ENCODE measurements at places on chromosomes 7 and 10.

GRCh38 chr7:24971333-24972165 is 8.4 kb downstream of the OSBPL3 start:
- peak; percentile 28 for DNase-seq

GRCh38 chr7:73577627-73578341 is 595 bp downstream of the TBL2 start:
- no peak for DNase-seq

GRCh38 chr10:63563623-63564022 is 42.4 kb downstream of the REEP3 start:
- DNase-seq, result no peak

DNA sequence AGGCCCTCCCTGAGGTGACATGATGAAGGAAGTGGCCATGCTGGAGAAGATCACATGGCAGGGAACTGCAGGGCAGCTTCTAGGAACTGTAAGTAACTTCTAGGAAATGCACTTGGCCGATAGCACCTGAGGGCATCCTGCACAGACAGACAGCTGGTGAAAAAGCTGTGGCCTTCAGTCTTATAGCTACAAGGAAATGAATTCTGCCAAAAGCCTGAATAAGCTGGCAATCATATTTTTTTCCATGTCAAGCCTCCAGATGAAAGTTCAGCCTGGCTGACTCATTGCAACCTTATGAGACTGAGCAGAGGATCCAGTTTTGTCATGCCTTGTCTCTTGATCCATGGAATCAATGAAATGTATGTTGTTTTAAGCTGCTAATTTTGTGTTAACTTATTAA is 91.1 kb upstream of the CACNA2D1 start:
- DNase-seq, result no peak

GRCh38 chr10:7445474-7446185 is 34.8 kb upstream of the SFMBT2 start:
- no peak for DNase-seq

- DNase-seq, result no peak
Measured at GRCh38 chr10:84822931-84823630, 494.7 kb downstream of the CCSER2 start.

DNA sequence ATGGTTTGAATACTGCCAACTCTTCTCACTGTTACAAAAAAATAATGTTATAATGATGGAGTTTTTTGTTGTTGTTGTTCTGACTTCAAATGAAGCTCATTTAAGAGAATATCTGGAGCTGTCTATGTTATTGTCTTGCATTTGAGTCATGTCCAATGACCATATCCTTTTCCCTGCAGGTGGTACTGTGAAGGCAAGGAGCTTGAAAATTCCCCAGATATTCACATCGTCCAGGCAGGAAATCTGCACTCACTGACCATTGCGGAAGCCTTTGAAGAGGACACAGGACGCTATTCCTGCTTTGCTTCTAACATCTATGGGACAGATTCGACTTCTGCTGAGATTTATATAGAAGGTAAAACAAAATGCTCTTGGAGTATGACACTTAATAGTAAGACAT is 33.5 kb downstream of the MYPN start:
- no peak for DNase-seq

GRCh38 chr10:92342796-92343195 is 51.8 kb downstream of the MARCHF5 start:
- no peak for DNase-seq

- DNase-seq, result no peak
Measured at GRCh38 chr7:143884241-143884968, 17.6 kb downstream of the TCAF1 start.

DNA sequence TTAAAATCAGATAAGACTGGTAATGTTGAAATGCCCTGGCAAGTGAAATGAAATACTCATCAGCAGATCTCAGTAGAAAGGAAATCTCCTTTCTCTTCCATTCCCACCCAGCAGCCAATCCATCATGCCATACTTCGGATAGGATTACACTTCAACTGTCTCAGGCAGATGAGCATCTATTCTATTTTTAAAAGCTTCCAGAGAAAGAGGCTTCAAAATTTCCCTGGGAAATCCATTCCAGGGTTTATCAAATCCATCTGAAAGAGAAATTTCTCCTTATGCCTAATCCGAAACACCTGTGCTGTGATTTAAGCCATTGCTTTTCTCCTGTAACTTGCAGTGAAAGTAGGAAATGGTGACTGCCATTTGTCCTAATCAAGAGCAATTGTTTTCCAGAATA is 60.4 kb upstream of the RAPGEF5 start:
- DNase-seq, result no peak

DNA sequence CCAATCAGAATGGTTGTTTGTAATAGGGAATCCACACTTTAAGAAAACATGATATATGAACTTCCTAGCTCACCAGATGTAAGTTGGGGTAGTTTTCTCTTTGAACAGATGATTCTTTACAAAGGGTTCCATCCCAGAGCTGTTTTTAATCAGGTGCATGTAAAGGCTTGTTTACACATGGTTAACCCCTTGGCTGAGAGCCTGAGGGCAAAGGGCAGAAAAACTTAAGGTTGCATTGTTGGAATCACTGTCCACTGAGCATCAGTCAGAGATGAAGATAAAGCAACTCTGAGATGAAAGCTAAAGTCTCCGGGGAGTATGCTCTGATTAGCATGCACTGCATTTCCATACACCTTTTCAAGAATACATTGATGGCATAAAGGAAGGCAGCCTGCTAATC is 518.2 kb downstream of the SORCS3 start:
- no peak for DNase-seq

GRCh38 chr7:151039850-151040548 is 8.3 kb upstream of the ASIC3 start:
- DNase-seq, result no peak

- DNase-seq, result no peak
Measured at GRCh38 chr10:124252097-124252715, 158.8 kb upstream of the CHST15 start.

DNA sequence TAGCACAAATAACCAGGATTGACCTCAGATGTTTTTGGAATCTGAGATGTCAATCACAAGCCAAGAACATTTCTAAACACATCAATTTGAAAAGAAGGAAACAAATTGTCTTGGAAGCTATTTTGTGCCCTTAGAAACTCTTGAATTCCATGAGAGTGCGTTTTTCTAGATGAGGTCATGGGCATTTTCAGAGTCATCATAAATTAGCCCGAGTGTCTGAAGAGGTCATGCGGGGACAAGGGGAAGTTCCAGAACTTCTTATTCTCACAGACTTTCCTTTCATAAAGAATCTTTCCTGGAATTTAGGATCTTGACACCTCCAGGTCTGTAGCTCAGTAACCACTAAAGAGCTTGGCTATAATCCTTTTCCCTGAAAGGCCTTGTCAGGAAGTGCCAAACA is 28.2 kb downstream of the IL2RA start:
- DNase-seq, result no peak

GRCh38 chr10:93710333-93710909 is 8.0 kb upstream of the FRA10AC1 start:
- DNase-seq, result no peak

GRCh38 chr7:112152186-112152585 is 54.0 kb downstream of the DOCK4 start:
- DNase-seq, result no peak

- DNase-seq, result no peak
Measured at GRCh38 chr10:63241841-63242281, 108.7 kb downstream of the NRBF2 start.

- no peak for DNase-seq
Measured at GRCh38 chr10:79387466-79387973, 40.3 kb downstream of the PPIF start.

GRCh38 chr10:124385627-124386185 is 33.0 kb downstream of the OAT start:
- no peak for DNase-seq

GRCh38 chr7:27133409-27134231 is 3.1 kb upstream of the HOXA4 start:
- no peak for DNase-seq

- no peak for DNase-seq
Measured at GRCh38 chr10:79627075-79627474, 16.3 kb downstream of the SFTPA1 start.

DNA sequence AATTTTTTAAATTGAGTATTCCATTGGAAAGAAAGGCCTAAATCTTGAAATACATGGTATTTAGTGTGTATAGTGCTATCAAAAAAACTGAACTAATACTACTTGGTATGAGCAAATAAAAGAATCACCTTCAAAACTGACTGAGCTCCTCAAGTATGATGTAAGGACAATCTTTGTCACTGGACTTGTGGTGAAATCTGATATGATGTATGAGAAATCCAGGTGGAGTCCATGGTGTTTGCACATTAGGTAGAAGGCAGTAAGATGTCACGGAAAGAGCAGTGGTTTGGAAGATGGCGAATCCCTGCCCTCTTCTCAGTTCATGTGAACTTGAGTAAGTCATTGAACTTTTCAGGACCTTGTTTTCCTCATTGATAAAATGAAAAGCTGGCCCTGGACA is 62.1 kb upstream of the COL1A2 start:
- DNase-seq, result no peak

- no peak for DNase-seq
Measured at GRCh38 chr10:6912929-6913328, 332.9 kb upstream of the PRKCQ start.

DNA sequence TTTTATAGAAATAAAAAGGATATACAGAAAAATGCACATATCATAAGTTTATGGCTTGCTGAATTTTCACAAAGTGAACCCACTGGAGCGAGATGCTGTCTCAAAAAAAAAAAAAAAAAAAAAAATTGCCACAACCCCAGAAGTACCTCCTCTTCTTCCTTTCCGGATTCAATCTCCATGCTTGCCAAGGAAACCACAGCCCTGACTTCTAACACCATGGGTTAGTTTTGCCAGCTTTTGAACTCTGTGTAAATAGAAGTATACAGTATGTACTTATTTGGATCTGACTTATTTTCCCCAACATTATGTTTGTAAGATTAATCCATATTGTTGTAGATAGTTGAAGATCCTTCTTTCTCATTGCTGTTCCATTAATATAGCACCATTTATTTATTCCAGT is 40.0 kb downstream of the FANK1 start:
- no peak for DNase-seq

DNA sequence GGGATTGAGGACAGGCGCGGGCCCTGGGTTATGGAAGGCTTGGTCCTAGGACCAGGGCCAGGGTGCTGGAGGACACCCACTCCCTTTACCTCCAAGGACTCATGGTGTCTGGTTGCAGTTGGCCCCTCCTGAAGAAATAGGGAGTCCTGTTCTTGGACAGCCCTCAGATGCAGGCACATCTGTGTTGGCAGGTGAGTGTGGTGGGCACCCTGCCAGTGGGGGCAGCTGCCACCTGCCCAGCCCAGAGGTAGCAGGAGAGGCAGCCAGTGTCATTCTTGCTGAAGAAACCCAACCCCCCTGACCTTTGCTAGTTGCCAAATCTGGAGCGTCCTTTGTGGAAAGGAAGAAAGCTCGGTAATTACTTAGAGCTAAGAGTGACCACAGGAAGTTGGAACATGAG is 8.3 kb downstream of the GALNT17 start:
- DNase-seq, result no peak

- peak; percentile 83 for DNase-seq
Measured at GRCh38 chr7:32891043-32891799, at the start of gene KBTBD2. TSS of gene KBTBD2 (minus strand) at chr7:32891760. CDS start at chr7:32879604, 12,156 bp downstream.

DNA sequence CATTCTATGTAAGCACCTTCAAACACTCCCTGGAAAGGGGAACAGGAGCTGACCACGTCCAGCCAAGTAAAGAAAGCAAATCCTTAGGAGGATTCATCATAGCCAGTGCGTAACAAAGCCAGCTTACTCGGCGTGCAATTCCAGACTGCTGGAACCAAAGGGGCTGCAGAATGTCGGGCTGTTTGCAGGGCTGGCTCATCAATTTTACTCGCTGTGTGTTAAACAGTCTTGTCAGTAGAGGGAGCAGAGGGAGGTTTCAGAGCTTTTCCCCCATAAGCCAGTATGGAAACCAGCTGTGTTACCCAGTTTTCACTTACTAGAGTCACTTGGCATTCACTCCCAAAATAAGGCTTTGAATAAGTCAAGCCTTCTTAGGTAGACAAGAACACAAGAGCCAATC is 127.1 kb downstream of the KMT2E start:
- DNase-seq, result no peak

DNA sequence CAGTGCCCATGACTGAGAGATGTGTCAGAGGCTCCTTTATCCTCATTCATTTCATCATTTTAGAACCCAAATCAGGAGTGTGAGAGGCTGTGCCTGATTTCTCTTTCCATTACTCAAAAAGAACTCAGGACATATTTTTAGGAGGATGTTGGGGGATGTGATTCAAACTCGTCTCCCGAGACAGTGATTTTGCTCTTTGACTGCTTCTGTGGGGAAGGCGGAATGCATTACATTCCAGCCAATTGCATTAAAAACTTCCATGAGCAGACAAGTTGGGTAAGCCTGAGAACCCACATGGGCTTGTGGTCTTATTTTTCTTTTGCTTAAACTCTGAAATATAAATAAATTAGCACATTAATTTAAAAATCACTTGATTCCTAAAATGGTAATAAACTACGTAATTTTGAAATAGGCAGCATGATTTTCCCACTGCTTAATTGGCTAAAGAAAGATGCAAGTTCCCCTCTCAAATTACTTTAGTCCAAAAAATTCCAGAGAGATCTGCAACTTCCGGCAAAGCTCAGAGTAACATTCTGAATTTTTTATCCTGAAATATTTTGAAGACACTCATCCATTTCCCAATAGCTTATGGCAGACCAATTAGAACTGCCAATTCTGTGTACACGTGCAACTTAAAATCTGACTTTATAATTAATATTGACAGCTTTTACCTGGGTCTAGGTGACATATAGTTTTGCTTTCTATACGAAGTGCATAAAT is 185.6 kb downstream of the C7orf25 start:
- no peak for DNase-seq

GRCh38 chr10:52965938-52966401 is 193.4 kb upstream of the MBL2 start:
- DNase-seq, result no peak

DNA sequence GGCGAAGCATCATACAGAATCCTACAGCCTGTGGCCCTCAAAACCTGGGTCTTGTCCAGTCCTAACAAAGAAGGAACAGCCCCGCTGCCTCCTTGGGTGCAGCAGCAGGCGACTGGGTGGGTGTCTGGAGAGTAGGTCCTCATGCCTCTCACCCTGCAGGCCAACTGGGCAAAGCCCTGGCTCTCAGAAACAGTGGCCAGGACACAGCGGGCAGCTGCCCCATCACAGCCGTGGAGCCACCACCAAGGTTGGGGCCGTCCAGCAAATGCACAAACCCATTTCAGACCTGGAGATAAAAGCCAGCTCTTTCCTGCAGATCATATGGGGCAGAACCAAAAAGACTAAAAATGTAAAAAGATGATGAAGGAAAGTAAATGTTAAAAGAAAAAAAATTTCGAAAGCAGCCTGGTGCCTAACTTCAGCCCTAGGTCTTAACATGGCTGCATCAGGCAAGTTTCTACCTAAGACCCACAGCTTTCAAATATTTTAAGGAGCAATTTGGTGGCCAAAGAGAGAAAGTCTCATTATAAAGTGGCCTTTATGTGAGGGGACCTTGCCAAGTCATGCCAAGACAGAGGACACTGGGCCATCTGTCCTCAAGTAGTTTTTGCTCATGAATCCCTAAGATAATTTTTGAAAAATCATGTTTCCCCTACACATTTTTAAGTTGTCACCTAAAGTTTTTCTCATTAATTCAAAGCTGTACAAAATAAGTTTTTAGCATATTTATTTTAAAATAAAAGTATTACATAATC is 142.1 kb downstream of the PAXIP1 start:
- no peak for DNase-seq

Measured in CD4-positive, alpha-beta T cell treated with Interleukin-6 for 4 hours (primary cell).